ENCODE measurements at places on chromosomes 16 and 17.
A peak's percentile ranks its signal among the peaks of the same experiment; 100 is the strongest.

GRCh38 chr17:49469831-49470810 lies 25.0 kb upstream of the NGFR start:
- DNase-seq: no peak

- no peak for DNase-seq
These were observed 94.1 kb downstream of the SLC39A11 start for GRCh38 chr17:72998343-72998742.

- DNase-seq: no peak
These were observed 472 bp downstream of the GALNS start for GRCh38 chr16:88856122-88856827.

GRCh38 chr17:80265205-80266068 lies 4.8 kb downstream of the RNF213 start:
- no peak for DNase-seq

GRCh38 chr16:83682868-83683235 lies 124.9 kb upstream of the HSBP1 start:
- no peak for DNase-seq

DNA sequence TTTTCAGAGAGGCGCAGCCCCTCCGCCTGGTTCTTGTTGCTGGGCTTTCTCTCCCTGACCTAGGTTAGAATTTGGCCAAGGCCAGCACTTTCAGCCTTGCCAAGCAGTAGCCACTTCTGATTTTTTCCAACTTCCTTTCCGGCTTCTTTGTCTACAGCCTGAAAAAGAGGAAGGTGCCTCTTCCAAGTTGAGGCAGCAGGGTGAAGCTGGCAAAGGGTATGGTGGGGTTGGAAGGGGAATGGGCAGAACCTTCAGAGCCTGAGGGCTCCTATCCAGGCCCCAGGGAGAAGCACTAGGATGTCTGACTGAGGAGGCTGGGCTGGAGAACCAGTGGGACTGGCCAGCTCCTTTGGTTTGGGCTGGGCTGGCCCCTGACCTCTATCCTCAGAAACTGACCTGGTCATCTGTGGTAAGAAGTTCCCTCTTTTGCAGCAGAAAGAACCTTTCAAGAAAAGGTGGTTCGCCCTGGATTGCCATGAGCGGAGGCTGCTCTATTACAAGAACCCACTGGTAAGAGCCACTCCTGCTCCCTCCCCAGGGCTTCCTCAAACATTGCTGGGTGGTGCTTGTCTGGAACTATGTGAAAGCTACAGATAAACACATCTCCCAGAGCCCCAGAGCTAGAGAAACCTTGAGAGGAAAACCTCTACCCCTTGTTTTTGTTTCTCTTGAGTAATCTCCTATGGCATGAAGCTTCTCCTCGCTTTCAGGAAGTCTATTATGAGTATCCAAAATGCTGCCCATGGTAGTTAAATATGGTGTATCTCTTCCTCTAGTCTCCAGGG lies 16.6 kb upstream of the RNF135 start:
- no peak for DNase-seq

- no peak for DNase-seq
These were observed 10.9 kb downstream of the JPT2 start for GRCh38 chr16:1688807-1689560.

DNA sequence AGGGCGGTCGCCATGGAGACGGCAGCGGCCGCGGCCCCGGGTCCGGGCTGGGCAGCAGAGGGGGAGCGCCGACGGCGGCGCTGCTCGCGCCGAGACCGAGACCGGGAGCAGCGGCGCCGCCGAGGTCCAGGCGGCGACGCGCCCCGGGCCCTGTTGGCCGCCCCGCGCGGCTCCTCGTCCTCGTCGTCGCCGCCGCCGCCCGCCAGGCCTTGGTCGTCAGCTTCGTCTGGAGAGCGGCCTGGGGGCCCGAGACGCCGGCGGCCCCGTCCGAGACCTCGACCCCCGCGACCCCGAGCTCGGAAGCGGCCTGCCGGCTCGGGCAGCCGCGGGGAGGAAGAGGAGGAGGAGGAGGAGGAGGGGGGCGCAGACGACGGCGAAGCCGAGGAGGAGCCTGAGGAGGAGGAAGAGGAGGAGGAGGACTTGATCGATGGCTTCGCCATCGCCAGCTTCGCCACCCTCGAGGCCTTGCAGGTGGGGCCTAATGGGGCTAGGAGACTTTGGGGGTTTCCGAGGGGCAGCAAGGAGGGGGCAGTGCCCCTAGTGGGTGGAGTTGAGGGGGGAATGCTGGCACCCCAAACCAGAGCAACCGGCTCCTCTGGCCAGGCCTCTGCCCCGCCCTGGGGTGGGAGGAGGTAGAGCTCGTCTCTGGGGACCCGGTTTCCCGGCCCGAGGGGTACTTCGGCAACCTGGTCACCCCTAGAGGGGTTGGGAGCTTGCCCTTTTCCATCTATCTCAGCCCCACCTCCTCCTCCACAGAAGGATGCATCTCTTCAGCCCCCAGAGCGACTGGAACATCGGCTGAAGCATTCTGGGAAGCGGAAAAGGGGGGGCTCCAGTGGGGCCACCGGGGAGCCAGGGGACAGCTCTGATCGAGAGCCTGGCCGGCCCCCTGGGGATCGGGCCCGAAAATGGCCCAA lies 1.5 kb downstream of the FBRS start:
- no peak for DNase-seq

DNA sequence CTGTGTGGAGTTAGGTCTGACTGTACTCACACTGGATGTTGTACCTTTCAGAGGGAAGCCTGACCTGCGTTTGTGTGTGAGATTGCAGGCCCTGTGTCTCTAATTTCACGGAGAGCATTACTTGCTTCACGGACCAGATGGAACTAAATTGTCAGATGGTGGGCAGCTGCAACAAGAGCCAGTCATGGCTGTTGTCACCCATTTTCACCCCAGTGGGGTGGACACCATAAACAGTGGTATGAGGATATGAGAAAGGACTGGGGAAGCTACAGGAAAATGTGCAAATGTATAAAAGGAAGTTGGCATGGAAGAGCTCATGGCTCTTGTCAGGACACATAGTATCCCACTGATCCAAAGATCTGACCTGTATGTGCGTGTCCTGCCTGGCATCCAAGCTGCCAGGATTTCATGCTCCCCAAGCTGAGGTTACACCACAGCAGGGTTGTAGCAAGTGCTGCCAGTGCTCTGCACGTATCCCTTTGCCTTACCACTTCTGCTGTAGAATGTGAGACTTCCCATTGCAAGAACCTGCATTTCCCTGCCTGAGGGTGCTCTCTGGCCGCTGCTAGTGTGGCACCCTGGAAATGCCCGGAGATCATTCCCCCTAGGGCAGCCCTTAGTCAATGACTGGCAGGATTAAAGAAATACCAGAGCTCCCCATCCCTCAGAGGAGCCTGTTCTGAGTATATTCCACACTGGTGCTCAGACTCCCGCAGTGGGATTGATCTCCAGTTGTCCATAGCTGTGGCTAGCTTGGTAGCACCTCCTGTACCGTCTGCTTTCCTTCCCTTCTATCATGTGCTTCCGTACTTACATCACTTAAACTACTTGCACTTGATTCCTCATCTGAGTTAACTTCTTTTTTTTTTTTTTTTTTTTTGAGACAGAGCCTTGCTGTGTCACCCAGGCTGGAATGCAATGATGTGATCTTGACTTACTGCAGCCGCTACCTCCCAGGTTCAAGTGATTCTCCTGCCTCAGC lies 70.4 kb upstream of the TANC2 start:
- no peak for DNase-seq

DNA sequence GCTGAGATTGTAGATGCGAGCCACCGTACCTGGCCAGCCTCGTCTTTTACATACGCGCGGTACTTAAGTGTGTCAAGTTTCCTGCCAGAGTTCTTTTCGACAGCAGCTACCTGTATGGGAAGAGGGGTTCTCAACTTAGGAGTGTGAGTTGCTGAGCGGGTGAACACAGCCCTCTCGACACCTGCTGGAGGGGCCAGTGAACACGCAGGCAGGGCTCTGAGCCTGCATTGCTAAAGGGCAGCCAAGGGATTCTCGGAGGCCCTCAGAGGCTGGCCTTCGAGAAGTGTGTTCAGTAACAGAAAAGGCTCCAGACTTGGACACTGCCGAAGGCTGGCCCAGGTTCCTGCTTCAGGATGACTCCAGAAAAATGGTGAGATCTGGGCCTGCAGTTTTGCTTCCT lies 6.1 kb downstream of the ZC3H18 start:
- no peak for DNase-seq

DNA sequence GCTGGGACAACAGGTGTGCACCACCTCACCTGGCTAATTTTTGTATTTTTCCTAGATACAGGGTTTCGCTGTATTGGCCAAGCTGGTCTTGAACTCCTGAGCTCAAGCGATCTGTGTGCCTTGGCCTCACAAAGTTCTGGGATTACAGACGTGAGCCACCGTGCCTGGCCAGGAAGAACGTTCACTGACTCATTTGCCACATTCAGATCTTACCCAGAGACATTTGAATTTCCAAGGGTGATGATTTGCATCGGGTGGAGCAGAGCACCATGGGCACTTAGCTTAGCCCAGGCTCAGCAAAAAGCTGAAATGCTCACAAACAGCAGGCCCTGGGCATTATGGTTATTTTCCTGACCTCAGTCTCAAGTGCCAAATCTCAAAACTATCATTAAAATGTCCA lies 14.5 kb upstream of the ADORA2B start:
- no peak for DNase-seq

GRCh38 chr16:25109643-25110042 lies 1.9 kb upstream of the LCMT1 start:
- DNase-seq: no peak

- no peak for DNase-seq
These were observed 73.4 kb downstream of the MYO1D start for GRCh38 chr17:32803544-32803943.

DNA sequence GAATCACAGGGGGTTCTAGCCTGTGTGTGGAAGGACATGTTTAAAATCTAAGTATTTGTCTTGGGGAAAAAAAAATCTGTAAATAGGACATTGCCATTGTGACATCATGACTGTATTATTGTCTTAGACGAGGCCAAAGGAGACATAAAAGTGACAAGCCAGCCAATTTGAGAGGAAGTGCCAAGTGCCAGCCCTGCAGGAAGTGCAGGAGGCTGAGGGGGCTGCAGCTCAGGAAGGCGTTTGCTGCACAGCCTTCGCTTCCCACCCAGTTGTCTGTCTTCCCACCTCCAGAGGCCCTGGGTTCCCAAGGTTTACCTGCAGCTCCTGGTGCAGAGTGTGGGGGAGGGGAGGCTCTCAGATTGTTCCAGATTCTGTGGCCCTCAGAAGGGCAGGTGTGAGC lies 1.3 kb downstream of the ADCY7 start:
- DNase-seq: no peak

DNA sequence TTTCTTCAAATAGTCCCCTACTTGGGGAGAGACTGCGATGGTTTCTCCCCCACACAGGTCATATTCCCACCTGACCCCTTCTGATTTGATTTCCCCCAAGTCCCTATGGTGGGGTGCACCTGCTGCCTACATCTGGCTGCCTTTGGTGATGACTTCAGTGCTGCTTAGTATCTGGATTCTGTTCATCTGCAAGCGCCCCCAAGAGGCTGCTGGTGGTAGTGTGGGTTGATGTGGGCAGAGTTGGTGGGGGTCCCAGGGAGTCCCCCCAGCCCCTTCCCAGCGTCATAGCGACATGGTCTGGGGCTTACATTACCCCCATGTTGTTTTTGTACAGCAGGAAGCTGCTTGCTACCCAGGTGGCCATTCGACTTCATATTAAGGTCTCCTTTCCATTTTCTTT lies 99.2 kb downstream of the NTN1 start:
- DNase-seq: peak; percentile 7

- DNase-seq: no peak
These were observed 4.6 kb upstream of the AKTIP start for GRCh38 chr16:53507464-53508179.

DNA sequence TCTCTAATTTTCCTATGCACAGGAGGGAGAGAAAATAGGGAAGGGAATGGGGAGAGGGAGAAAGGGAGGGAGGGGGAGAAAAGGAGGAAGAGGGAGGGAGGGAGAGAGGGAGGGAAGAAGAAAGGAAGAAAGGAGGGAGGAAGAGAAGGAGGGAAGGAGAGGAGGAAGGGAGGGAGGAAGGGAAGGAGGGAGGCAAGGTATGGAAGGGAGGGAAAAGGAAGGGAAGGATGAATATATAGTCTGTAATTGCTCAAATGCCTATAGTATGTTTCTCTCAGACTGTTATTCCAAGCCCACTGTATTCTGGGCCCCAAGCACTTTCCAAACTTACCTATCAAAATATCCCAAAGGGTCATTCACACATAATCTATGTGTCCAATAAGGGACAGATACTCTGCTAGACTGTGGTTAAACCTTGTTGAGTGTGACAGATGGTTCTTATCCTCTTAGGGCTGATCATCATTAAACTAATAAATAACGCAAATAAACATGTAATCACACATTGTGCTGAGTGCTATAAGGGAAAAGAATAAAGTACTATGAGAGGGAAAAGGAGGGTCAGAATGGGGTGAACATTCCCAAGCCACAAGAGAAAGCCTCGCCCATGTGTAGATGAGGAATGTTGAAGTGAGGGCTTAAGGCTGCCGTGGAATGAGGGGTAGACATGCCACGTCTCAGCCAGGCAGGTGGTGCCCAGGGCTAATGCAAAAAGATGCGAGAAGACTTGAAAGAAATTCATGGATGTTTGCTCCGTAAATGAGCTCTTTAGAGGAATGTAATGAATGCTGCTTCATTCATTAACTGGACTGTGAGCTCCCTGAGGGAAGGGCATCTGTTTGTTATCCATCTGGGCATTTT lies 30.6 kb downstream of the ASIC2 start:
- no peak for DNase-seq

DNA sequence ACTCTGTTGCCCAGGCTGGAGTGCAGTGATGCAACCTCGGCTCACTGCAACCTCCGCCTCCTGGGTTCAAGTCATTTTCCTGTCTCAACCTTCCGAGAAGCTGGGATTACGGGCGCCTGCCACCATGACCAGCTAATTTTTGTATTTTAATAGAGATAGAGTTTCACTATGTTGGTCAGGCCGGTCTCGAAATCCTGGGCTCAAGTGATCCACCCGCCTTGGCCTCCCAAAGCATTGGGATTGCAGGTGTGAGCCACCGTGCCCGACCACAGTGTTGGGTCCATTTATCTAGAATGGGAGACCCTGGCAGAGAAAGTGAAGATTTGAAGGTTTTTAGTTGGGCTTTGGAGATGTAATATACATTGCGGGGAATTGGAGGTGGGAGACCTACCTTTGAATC lies 70.1 kb downstream of the SNX29 start:
- DNase-seq: no peak

- peak; percentile 48 for DNase-seq
These were observed 3.9 kb downstream of the SPATA20 start for GRCh38 chr17:50550661-50551432.

GRCh38 chr16:1960665-1961630 lies 1.6 kb downstream of the NDUFB10 start:
- DNase-seq: peak; percentile 35

DNA sequence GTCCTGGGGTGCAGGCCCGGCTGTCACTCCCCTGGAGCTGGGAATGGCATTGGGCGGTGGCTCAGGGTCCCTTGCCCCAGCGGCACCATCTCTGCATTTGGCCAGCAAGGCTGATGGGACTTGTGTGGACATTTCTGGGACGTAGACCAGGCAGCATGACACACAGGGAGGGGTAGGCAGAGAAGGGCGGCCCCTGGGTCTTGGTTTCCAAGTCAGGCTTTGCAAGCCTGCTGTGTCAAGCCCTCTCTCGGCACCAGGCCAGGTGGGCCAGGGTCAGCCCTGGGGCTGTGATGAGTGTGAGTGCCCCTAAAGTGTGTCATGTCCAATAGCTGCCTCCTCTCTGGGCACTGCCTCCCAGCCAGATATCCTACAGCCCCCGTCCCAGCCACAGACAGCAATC lies 335.2 kb downstream of the SEC14L1 start:
- no peak for DNase-seq

Measured in NCI-H1930 (cell line).